ENCODE measurements at places on chromosomes 13 and 19.

DNA sequence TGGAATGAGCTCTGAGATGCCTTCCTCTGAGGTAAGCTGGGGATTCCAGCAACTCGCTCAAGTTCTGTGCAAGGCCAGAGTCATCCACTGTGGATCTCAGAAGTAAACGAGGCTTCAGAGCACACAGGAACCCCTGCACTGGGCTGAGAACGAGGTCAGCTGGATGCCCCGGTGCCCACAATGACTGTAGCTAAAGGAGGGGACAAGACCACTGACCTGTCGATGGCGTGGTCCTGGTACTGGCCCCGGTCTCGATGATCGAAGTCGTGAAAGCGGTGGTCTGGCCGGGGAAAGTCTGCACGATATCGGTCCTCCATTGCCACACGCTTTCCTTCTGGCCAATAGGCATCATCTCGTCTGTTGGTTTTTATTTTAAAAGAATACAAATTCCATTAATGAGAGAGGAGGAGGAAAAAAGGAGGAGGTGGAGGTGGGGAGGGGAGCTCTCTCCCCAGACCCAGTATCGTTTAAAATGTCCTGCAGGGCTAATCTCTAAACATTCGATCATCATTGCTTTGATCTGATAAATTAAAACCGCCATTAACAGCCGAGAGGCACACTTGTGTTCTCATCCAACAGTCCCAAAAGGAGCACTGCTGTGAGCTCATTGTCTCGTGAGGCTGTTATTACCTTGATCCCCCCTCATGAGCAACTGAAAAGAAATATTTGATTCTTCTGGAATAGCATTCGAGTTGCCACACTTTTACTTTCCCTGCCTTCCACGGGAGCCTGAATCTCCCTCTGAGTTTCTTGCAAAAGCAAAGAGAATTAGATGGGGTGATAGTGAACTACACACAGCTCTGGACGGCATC, 25.0 kb upstream of the TINCR start:
- no peak for DNase-seq

DNA sequence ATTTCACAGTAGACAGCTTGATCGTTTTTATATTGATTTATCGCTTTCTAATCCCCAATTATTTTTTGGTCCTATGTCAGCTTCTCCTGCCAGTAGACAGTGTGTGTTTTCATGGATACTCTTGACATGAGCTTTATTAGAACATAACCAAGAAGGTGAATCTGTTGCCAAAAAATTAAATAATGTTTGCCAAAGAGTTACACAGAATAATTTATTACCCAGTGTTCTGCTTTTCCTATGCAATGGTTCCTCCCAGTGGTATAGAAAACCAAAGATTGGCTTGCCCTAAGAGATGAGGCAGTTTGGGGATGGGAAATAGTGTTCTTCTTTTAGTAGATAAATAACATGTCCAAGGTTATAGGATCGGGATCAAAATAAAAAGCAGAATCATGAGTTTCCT, 8.5 kb upstream of the FRY start:
- DNase-seq: no peak

DNA sequence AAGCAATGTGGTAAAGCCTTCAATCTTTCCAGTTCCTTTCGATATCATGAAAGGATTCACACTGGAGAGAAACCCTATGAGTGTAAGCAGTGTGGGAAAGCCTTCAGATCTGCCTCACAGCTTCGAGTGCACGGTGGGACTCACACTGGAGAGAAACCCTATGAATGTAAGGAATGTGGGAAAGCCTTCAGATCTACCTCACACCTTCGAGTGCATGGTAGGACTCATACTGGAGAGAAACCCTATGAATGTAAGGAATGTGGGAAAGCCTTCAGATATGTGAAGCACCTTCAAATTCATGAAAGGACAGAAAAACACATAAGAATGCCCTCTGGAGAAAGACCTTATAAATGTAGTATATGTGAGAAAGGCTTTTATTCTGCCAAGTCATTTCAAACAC, 15.6 kb upstream of the ZNF763 start:
- no peak for DNase-seq

DNA sequence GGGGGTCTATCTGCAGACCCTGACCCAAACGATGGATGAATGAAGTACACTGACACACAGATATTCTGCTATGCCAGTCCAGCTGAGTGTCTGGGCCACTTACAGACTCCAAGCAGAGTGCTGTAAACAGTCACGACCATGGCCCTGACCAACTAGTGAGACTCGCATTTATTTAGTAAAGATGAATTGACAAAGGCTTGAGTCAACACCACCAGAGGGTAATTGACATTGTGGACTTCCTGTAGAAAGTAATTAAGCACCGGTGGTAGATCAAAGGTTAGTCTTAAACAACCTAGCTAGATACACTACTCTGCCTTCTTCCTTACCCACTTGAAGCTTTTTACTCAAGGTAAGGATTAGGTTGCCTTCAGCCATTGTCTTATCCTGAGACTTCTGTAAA, 63.4 kb upstream of the KPNA3 start:
- DNase-seq: no peak

DNA sequence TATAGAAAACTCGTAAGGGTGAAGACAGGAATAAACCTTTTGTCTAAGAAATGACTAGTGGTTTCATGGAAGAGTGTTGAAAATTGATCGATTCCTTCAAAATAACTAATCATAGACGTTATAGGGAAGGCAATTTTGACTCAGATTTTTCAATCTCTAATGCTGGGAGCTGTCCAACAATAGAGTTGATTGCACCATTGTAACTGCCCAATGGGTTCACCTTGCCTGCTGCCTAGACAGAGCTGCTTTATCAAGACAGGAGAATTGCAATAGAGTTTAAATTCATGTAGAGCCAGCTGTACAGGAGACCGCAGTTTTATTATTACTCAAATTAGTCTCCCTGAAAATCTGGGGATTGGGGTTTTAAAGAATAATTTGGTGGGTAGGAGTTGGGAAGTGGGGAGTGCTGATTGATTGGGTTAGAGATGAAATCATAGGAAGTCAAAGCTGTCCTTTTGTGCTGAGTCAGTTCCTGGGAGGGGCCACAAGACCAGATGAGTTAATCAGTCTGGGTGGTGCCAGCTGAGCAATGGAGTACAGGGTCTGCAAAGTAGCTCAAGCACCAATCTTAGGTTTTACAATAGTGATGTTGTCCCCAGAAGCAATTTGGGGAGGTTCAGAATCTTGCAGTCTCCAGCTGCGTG, 16.8 kb upstream of the ADGRE2 start:
- DNase-seq: no peak

- DNase-seq: no peak
Observed at GRCh38 chr19:41690801-41691065, 2.7 kb upstream of the CEACAM7 start.

DNA sequence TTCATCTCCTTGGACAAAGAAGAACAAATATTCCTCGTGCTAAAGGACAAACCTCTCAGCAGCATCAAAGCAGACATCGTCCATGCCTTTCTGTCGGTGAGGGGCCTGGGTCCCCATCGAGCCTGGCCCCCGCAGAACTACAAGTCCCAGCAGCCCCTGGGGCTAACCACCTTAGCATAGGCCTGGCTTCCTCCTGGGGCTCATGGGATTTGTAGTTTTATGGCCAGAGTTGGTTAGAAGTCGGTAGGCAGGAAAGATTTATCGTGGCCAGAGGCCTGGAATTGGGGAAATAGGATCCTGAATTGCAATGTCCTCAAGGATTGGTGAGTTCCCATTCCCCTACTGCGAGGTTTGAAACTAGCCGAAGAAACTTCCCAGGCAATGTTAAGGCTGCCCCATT, 19.6 kb downstream of the TMEM150B start:
- DNase-seq: peak; percentile 47

GRCh38 chr19:50040967-50041366, 15.2 kb downstream of the ZNF473 start:
- DNase-seq: no peak

GRCh38 chr13:28394422-28394821, 100.5 kb downstream of the FLT1 start:
- DNase-seq: no peak

- no peak for DNase-seq
Observed at GRCh38 chr19:54435551-54436016, 13.4 kb upstream of the LENG8 start.

DNA sequence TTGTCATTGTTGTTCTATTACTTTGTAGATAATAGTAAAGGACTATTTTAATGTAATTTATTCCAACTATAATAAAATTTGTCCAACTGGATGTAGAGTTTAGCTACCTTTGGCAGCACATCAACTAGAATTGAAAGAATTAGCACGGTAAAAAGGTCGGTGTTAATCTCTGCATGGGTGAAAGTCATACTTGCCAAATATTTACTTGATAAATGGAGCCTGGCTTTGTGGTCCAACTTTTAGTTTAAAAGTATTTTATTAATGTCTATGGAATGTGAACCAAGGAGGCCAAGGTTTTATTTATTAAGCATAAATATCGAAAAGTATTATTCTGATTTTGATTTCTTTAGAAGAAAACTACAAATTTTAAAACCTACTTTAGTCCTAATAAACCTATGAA, 1389.0 kb downstream of the PCDH9 start:
- no peak for DNase-seq

- DNase-seq: no peak
Observed at GRCh38 chr19:28386470-28386869, 826.5 kb downstream of the UQCRFS1 start.

GRCh38 chr13:34816245-34816884, 125.7 kb upstream of the NBEA start:
- DNase-seq: no peak

GRCh38 chr13:31731921-31732320, 7.4 kb upstream of the RXFP2 start:
- DNase-seq: no peak

- DNase-seq: no peak
Observed at GRCh38 chr13:46559272-46559805, 6.4 kb downstream of the LRCH1 start.

- peak; percentile 40 for DNase-seq
Observed at GRCh38 chr19:35040826-35041547, 534 bp upstream of the HPN start.

DNA sequence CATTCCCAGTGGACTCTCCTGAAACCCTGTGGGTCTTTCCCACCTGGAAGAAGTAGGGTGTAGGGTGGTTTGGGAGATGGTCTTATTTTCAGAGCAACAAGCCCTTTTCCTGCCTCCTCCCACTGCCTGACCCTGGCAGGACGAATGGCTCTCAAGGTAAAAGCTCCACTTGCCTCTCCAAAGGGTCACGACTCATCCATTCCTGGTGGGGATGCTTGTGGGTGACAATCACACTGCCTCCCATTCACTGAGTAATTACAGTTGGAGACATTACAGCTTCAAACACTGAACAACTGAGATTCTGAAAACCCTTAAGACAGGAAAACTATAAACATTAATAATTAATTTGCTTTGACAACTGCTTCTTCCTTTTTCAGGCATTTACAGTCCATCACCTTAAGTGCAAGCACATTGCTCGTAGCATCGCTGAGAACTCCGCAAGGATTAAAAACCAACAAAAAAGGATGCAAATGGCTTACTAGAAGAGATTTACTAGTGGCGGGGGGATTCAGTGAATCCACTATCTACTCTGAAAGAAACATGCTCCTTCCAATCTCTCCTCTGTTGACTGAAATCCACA, 199.6 kb upstream of the IRS2 start:
- DNase-seq: no peak

- DNase-seq: no peak
Observed at GRCh38 chr13:40376867-40377535, 289.4 kb downstream of the FOXO1 start.

DNA sequence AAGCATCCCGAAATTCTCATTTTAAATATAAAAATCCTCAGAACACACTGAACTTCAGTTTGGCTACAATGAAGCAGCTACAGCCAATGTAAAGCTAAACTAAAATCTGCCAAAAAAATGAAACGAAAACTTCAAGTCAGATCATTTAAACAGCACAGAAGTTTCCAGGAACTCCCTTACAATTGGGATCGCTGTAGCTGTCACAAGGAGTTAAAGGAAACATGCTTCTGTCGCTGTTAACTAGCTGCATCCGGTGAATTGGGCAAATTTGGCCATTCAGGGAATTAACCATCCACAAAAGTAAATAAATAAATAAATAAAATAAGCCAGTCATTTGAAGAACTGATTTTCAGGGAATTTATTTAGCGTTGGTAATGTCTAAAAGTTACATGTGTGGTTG, 77.0 kb upstream of the PEG3 start:
- no peak for DNase-seq

GRCh38 chr19:42349378-42350107, 24.1 kb downstream of the MEGF8 start:
- no peak for DNase-seq

GRCh38 chr13:73107481-73107880, 48.7 kb downstream of the KLF5 start:
- no peak for DNase-seq

DNA sequence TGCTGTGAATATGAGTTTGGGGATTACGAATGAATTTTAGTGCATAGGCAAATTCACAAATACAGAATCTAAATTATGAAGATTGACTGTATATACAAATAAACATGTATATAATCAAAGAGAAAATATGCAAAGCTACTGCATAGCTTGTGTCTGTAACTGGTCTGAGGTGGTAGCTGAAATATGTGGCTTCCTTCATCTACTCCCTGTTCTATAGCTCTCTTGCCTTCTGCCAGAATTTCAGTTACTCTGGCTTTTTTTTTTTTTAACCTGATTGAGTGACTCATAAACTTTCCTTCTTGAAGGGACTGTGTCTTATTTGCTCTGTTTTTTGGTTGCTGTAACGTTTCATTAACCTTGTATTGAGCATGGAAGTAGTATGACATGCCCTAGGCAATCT, 26.6 kb downstream of the DNAJC3 start:
- no peak for DNase-seq

DNA sequence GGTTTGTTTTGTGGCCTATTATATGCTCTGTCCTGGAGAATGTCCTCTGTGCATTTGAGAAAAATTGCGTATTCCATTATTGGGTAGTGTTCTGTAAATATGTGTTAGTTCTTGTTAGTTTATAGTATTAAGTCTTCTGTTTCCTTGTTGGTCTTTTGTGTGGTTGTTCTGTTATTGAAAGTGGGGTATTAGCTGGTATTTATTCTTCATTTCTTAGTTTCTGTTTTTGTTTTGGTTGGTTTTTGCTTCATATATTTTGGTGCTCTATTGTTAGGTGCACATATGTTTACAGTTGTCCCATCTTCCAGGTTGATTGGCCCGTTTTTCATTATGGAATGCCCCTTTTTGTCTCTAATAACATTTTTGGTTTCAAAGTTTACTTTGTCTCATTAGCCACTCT, 77.3 kb downstream of the DNAJC15 start:
- no peak for DNase-seq

DNA sequence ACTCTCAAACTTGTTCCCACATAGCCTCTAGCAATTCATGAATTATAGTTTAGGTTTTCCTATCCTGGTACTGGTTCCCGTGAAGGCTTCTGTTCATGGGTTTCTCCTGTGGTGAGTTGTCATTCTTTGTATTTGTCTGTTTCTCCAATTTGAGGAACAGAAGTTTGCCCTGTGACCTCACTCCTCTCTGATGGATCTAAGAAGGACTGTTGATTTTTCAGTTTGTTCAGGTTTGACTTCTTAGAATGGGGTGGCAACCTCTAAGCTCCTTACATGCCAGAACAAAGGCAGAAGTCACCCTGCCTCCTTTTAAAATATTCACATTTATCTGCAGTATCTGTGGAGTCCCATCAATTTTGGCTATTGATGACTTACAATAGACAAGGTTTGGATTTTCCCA, 354.0 kb downstream of the SPRY2 start:
- DNase-seq: no peak
